ENCODE measurements at places on chromosomes 16 and 17. TPM values are rescaled to one million over a fixed set of nuclear protein-coding genes. Genes with fewer than 3 reads are reported as not detected.

KRTAP1-1 gene
- 0.83 TPM for total RNA-seq

EFNB3 gene
- total RNA-seq = 0.54 TPM

PLEKHM1 gene
- 4.7 TPM for total RNA-seq

MAP3K3 gene
- total RNA-seq = 24.2 TPM

WSCD1 gene
- total RNA-seq = not detected

MT1G gene
- total RNA-seq = not detected

CD300LB gene
- total RNA-seq = not detected

C1QTNF8 gene
- total RNA-seq = not detected

DNA sequence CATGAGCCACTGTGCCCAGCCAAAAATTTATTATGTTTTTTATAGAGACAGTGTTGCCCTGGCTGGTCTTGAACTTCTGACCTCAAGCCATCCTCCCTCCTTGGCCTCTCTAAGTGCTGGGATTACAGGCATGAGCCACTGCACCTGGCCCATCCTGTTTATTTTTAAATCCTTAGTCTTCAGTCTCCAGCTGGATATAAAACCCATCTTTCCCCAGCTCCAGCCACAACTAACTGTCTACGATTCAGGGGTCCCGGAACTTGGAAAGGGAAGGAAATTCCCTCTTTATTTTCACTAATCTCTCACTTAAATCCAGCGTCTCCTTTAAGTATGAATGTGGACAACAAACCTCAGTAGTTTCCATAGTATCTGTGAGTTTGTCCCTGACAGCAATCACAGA lies 62.2 kb downstream of the IQCK start:
- DNase-seq = no peak

RNF222 gene
- not detected for total RNA-seq

- DNase-seq = peak; percentile 73
These were observed 8.3 kb downstream of the WFDC1 start for GRCh38 chr16:84303023-84303422.

- DNase-seq = no peak
These were observed 34.0 kb downstream of the KIAA0513 start for GRCh38 chr16:85061566-85061965.

- no peak for DNase-seq
These were observed 110.8 kb downstream of the IRX3 start for GRCh38 chr16:54175552-54176375.

GRCh38 chr16:31168848-31169247 lies 11.1 kb upstream of the FUS start:
- no peak for DNase-seq

GRCh38 chr16:50740736-50741135 lies 1.1 kb upstream of the CYLD start:
- no peak for DNase-seq

GRCh38 chr17:36106493-36106835 lies 2.8 kb downstream of the CCL4 start:
- DNase-seq = no peak

DNA sequence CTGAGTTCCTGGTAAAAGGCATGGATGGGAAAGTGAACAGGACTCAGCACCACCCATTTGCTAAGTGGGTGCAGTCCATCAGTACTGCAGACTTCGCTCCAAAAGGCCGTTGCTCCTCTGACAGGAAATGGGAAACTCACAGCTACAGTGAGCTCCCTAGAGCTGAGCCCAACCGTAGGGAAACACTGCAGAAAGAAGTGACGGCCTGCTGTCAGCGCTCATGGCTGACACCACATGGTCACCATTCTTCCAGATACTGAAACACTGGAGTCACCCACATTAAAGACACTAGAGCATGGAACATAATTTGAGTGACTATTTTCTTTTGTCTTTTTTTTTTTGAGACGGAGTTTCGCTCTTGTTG lies 31.9 kb downstream of the UBE2O start:
- no peak for DNase-seq

GRCh38 chr16:70699696-70700095 lies 13.8 kb upstream of the MTSS2 start:
- no peak for DNase-seq

DNA sequence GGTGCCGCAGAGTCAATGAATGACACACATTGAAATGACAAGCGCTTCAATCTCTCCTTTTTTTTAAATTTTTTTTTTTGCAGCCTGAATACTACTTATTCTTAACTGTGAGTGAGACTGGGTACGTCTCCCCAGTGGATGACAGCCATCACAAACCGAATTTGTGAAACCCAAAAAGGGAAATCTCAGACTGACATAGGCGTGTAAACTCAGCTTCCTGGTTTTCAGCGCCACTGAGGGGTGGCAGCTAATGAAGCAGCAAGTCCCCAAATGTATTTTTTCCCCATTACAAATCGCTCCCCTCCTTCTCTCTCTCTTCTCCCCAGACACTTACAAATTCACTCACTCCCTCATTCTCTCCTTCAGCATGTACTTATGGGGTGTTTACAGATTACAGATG lies 196.0 kb downstream of the MAF start:
- no peak for DNase-seq

- no peak for DNase-seq
These were observed 12.8 kb downstream of the CDH16 start for GRCh38 chr16:66905633-66906539.

- DNase-seq = peak; percentile 7
These were observed 520.6 kb upstream of the SOX9 start for GRCh38 chr17:71600137-71600789.

DNA sequence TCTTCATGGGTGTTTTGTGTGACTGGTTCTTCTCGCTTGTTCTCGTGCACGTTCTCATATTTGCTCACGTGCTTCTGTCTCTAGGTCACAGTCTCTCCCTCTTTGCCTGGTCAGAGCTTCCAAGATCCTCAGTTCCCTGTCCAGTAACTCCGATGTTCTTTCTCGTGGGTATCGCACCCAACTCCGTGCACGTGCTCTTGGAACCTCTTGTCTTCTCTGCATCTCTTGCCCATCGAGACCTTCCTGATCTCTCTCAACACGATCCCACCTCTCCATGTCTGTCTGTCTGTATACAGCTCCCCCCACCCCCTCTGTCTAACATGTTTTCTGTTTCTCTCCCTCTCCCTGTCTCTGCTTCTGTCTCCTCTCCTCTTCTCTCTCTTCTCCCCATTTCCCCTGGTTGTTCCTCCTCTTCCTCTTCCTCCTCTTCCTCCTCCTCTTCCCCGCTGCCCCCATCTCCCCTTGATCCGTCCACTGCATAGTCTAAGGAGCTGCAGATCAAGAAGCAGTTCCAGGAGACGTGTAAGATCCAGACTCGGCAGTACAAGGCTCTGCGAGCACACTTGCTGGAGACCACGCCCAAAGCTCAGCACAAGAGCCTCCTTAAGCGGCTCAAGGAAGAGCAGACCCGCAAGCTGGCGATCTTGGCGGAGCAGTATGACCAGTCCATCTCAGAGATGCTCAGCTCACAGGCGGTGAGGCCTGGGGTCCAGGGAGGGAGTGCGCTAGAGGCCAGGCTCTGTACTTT lies 6.1 kb downstream of the HIRIP3 start:
- no peak for DNase-seq

AIPL1 gene
- total RNA-seq = not detected

SLC13A2 gene
- not detected for total RNA-seq

CDC6 gene
- total RNA-seq = 27.8 TPM

TM4SF5 gene
- not detected for total RNA-seq

GRCh38 chr17:70158180-70158579 lies 11.2 kb upstream of the KCNJ2 start:
- no peak for DNase-seq

DNA sequence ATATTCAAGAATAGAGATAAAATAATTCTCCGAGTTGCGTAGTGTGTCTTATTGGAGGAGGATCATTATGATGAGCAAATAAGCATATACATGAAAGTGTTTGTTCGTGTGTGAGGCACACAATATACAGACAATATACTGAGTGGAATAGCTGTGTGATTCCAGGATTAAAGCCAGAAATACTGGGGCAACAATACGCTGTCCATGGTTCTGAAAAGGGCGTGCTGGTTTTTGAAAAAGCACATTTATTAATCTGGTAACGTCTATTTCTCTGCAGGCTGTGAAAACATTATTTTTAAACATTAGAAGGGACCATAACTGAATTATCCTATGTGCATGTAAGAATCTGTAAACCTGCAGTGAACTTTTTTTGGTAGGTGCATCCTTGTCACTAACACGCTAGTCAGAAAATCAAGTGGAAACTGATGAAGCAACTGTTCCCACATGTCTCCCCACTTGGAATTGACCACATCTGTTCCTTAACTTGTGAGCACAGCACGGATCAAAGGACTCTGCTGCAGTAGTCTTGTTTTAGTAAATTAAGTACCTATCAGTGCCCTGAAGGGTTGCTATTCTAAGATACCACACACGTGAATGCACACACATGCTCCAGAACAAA lies 346.0 kb downstream of the GRIN2A start:
- no peak for DNase-seq

ERI2 gene
- 10.2 TPM for total RNA-seq

DNA sequence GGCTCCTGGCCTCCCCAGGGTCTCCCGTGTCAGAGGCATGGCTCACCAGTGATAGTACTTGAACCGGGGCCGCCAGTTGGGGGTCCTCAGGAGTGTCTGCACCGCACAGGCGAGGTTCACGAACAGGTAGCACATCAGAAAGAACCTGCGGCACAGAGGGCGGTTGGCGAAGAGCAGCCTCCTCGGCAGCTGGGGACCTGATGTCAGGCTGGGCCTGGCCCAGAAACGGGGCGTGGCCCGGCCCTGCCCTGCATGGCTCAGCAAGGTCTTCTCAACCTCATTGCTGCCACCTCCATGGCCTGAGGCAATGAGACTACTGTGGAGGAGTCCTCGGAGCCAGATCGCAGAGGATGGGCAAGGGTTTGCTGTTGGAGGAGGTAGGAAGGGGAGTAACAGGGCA lies 4.1 kb upstream of the LCAT start:
- DNase-seq = no peak

NQO1 gene
- 426 TPM for total RNA-seq

NEUROD2 gene
- not detected for total RNA-seq

DNA sequence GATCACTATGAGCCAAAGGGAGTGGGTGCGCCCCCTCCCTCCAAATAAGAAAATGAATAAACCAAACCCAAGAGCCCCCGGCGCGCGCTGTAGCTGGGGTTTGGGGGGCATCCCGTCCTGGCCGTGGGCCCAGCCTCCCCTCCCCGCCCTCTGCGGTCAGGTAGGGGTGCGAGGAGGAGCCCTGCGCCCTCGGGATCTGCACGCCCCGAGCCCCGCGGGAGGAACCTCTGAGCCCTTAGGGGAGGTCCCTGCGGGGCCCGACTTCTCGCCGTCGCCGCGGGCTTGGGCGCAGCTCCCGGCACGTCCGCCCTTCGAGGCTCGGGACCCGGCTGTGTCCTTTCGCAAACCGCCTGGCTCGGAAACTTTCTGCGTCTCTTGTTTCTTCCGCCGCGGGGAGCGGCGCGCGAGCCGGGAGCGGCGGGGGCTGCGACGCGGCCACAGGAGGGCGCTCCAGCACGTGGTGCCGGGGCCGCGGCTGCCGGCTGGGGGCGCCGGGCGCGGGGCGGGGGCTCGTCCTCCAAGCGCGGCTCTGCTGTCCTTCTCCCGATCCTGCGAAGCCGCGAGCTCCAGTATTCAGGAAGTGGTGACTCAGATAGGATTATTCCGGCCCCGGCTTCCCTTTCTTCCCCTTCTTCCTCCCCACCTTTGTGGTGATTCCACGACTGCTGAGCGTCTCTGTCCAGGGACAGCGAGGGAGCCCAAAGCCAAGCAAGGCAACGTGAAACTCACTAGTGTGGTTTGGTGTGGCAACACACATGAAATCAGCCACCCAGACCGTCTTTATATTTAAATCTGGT lies 1.6 kb downstream of the PITPNC1 start:
- DNase-seq = peak; percentile 82

GPR139 gene
- not detected for total RNA-seq

DNA sequence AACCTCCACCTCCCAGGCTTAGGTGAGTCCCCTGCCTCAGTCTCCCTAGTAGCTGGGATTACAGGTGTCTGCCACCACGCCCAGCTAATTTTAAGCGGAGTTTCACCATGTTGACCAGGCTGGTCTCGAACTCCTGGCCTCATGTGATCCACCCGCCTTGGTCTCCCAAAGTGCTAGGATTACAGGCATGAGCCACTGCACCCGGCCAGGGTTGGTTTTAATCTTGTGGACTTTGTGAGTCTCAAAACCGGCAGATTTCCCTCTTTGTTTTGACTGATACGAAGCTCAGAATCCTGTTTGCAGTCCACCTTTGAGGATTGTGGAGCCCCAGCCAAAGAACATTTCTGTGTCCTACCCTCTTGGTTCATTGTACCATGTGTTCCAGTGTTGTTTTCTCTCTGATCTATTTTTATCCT lies 16.4 kb upstream of the CPSF4L start:
- DNase-seq = no peak

DNA sequence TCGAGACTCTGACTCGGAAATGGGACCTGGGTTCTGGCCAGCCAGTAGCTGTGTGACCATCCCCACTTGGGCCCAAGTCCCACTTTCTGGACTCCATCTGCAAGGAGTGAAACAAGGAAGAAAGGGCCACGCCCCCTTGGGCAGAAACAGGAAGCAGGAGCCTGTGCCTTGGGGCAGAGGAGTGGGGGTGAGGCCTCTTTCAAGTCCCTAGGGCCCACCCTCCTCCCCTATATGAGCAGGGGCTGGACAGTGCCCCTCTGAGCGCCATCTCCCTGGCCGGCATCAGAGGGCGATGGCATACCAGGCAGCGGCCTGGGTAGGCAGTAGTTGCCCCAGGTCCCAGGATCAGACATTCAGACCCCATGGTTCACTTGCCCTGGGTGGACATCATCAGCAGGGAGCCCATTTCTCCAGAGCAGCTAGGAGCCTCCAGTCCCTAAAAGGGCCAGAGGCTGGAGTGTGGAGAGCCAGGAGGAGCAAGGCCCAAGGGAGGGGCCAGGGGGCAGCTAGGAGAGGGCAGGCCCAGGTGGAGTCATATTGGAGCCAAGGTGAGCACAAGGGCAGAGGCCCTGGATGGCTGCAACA lies 7.1 kb downstream of the BCAR1 start:
- DNase-seq = peak; percentile 72

GRCh38 chr16:72241008-72241407 lies 69.1 kb upstream of the PMFBP1 start:
- DNase-seq = no peak

- DNase-seq = no peak
These were observed 116.8 kb upstream of the SOX9 start for GRCh38 chr17:72004011-72004427.

- DNase-seq = no peak
These were observed 9.6 kb downstream of the ERBB2 start for GRCh38 chr17:39709319-39709997.

- no peak for DNase-seq
These were observed 614.4 kb downstream of the CDH11 start for GRCh38 chr16:64507240-64508024.

HNF1B gene
- not detected for total RNA-seq

GRCh38 chr17:82677353-82677925 lies 21.1 kb downstream of the RAB40B start:
- no peak for DNase-seq
